ENCODE measurements at places on chromosomes 2 and 18.

DNA sequence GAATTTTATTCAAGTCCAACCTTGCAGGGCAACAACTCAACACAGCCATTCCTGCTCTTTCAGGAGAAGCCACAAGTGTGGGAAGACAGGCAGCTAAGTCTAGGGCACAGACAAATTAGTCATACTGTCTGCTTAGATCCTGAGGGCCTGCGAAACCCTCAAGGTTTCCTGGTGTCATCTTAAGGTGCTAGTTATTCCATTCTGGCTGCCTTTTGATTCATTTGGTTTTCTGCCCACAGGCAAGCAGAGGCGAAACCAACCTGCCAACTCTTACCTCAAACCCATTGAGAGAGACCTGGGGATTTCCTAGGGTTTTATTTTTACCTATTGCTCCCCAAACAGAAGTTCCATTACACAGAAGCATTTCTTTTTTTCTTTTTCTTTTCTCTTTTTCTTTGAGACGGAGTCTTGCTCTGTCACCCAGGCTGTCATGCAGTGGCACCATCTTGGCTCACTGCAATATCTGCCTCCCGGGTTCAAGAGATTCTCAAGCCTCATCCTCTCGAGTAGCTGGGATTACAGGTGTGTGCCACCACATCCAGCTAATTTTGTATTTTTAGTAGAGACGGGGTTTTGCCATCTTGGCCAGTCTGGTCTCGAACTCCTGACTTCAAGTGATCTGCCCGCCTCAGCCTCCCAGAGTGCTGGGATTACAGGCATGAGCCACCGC is 23.7 kb upstream of the SCYGR1 start:
- DNase-seq = no peak

DNA sequence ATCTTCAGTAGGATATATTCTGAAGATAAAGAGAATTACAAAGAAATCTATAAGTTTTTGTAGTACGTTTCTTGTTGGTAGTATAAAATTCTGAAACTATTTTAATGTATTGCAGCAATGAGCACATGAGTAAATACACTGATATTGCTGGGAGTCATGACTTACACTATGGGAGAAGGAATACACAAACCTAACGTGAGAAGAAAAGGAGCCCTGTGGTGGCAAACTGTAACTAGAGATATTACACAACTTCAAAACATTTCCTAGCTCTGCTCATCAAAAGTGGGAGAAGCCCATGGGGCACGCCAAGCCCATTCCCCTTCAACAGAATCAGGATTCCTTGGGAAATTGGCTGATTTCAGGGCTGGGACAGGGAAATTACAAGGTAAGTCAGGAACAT is 20.5 kb downstream of the SPIRE1 start:
- no peak for DNase-seq

- no peak for DNase-seq
Measured at GRCh38 chr2:60499651-60500265, 53.7 kb downstream of the BCL11A start.

DNA sequence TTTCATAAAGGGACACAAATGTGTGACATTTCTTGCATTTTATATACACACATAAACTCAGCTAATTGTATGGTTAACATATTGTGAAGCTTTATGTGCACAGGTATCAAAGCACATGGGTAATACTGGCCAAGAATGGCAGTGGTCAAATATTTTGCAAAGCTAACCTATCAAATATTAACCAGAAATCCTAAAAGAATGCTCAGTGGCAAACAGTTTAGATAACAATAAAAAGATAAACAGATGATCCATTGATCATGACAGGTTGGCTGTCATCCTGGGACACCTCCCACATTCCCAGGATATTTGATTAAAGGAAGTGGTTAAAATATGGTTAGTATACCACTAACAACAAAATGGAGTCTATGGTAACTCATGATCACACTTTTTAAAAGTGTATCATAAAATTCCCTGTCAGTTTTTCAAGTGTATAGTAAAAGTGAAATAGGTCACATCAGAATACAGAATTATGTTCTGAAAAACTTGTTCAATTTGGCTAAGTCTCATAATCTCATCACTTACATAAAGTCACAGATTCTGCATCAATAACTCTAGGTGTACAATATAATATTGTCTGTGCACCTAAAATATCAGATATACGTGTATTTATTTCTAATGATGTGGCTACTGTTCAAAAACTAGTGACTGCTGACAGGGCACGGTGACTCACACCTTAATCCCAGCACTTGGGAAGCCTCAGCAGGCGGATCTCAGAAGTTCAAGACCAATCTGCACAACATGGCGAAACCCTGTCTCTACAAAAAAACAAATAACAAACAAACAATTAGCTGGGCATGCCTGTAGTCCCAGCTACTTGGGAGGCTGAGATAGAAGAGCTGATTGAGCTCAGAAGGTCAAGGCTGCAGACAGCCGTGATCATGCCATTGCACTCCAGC is 48.9 kb downstream of the CDH2 start:
- DNase-seq = no peak

DNA sequence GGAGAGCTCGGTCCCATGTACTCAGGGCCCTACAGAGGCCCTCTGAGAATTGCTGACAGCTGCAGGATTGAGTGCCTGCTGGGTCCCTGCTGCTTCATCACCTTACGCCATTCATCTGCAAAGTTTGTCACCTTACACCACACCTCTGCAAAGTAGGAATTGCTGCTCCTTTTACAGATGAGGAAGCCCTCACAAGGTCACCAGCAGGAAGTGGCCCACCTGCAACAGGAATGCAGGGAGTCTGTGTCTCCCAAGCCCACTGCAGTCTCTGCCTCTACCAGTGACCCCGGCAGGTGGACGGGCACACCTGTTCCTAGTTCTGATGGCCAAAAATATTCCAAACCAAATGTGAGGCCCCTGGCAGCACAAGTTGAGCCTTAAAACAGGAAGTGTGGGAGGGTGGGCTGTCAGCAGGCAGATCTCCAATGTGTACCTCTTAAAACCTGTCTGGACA is 441.4 kb downstream of the NBAS start:
- no peak for DNase-seq

DNA sequence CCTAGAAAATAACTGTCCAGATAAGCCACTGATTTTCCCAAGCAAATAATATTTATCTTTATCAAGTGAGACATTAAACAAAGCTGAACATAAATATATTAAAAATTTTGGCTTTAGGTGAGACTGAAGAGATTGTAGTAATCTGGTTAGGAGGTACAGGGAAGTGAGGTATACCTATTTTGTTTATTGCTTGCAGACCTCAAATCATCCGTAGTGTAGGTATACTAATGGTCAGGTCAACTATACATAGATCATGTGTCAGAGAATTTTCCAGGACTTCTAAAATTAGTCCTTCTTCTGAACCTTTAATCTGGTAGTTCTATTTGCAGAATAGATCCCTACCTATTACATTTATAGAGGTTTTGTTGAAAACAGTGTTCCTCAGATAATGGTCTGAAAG is 41.5 kb downstream of the SP140 start:
- no peak for DNase-seq

GRCh38 chr2:174535757-174536703 is 49.2 kb upstream of the GPR155 start:
- DNase-seq = peak; percentile 34

DNA sequence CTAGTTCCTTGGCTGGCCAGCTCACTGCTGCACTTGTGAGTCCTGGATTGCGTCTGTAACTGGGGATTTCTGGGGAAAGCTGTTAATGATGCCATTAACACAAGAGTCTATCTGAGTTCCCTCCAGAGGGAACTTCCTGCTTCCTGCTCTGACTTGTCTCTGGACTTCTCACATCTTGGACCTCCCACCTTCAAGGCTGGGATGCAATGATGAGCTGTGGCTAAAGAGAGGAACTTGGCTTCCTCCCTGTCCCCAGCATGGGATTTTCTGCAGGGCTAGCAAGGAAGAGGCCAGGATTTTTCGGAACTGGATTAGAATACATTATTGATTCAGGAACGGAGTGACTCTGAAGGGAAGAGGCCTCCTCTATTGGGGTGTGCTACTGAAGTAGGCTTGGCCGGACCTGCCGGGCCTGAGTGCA is 155.5 kb downstream of the CLIP4 start:
- DNase-seq = no peak

- DNase-seq = peak; percentile 78
Measured at GRCh38 chr18:63264871-63265270, 54.7 kb downstream of the BCL2 start.

DNA sequence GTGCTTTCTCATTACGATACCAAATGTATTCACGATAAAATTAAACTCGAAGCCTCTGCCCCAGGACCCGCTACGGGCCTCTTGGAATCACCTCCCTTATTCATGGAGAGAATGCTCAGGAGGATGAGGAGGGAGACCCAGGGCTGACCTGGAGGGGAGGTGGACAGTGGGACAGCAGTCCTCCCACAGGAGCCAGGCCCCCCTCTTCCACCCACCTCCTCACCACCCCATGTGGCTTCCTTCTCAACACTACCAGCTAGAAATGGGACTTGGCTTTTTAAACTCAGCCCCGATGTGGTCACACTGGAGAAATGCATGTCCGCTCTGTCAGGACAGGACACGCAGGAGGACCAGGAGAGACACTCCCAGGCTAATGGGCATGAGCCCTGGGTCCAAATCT is 147.9 kb upstream of the ID2 start:
- DNase-seq = no peak

DNA sequence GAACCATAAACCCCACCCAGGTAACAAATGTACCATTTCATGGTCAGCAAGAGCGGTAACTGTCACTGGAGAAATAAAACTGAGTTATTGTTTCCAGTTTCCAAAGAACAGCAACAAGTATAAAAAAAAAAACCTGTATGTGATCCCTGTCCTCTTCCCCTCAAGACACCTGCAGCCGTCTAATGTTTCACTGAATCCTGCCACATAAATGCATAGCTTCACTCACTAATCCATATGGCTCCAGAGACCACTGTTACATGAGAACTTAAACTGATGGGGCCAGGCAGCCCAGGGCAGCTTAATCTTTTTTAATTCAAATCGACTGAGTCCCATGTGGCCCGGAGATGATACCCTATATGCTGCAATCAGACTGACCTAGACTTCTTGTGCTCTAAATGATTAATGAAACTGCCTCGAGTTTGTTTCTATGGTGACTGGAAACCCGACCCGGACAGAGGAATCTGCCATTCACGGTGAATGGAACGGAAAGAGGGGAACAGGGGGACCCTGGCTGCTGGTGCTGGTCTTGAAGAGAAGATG is 60.9 kb upstream of the SIX2 start:
- peak; percentile 17 for DNase-seq

GRCh38 chr2:174680221-174680620 is 82.6 kb upstream of the WIPF1 start:
- no peak for DNase-seq

GRCh38 chr2:231925303-231926179 is 655 bp downstream of the NPPC start:
- DNase-seq = peak; percentile 48

DNA sequence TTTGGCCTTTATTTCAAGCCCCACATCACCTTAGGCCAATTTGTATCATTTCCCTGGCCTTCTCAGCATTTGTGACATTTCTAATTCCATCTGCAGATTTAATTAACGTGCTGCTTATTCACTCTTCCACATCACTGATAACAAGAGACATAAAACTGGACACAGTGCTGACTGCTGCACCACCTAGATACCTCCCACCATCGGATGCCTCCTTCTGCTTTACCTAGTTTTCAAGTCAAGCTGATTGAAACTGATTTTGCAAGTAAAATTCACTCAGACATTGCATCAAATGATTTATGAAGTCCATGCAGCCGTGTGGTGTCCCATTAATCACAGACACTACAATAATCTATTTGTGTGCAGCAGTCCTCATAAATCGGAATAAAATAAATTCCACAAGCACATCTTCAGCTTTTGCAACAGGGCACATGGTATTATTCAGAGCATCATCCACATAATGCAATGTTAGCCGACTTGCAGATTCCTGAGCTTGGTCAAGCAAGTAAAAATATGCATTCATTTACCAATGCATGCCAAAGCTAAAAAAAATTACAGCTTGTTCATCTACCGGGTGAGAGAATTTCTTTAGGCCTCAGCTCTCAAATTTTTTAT is 15.9 kb upstream of the CRIM1 start:
- no peak for DNase-seq

GRCh38 chr2:190846746-190847145 is 33.9 kb upstream of the GLS start:
- no peak for DNase-seq

DNA sequence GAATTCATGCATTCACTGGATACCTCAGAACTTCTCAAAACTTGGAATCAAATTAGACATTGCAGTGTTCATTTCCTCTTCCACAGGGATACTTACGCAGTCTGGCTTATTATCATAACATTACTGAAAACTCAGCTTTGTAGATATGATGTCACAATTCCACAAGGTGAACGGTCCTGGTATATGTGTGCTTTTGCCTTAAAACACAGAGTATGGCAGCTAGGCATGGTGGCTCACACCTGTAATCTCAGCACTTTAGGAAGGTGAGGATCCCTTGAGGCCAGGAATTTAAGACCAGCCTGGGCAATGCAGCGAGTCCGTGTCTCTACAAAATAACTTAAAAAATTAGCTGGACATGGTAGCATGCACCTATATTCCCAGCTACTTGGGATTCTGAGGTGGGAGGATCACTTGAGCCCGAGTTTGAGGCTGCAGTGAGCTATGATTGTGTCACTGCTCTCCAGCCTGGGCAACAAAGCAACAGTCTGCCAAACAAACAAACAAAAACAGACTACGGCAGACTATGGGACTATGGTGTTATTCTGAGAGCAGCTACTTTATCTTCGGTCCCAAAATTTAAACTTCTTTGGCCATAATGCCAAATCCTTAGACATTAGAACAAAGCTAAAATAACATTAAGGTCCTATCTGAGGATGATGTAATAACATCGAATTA is 1191.9 kb upstream of the SLC39A10 start:
- DNase-seq = no peak

GRCh38 chr2:121071034-121071504 is 213.9 kb downstream of the TFCP2L1 start:
- peak; percentile 24 for DNase-seq

DNA sequence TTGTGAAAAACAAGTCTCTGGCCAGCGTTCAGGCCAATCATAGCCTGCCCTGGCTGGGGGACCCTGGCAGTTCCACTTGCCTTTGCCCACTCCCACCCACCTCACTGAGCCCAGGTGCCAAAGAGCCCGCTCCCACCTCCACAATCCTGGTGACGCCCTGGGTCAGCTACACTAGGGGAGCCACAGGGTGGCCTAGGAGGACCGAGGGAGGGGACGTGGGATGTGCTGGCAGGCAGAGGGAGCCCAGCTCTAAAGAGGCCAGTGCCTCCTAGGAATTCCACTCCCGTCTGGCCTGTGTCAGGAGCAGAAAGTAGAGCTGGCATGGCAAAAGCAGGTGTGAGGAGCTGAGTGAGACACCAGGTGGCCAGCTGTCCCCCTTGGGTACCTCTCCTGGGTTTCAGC is 49.3 kb downstream of the TNS1 start:
- DNase-seq = no peak

GRCh38 chr18:3623769-3624545 is 174.0 kb downstream of the TGIF1 start:
- no peak for DNase-seq

DNA sequence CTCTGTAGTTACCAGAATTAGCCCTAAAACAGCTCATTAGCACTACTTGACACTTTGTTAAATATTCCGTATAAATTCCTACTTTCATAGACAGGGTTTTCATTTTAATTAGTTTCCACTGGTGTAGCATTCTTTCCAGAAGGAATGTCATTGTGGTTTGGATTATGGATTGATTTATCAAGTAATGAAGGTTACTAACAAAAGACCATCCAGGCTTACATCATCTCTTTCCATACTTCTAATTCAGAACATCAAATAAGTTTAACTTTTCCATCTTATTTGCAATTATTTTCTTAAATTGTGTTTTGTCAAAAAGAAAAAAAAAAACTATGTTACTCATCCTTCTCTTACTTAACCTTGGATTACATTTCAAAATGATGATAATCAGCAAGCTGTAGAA is 231.8 kb upstream of the SPOPL start:
- no peak for DNase-seq
